ENCODE measurements at places on chromosomes 5 and 9.

GRCh38 chr9:133356391-133357091, at the start of the genes SURF1 and SURF2:
SURF1 (minus strand) TSS chr9:133356487; CDS start chr9:133356453, 34 bp downstream.
SURF2 (plus strand) TSS chr9:133356550; CDS start chr9:133356593, 43 bp downstream.
- peak; percentile 91 for DNase-seq

- no peak for DNase-seq
Observed at GRCh38 chr5:22706901-22707300, 146.2 kb downstream of the CDH12 start.

GRCh38 chr9:126055381-126055985, 271.1 kb upstream of the MVB12B start:
- no peak for DNase-seq

GRCh38 chr9:107484117-107484723, 5.3 kb downstream of the KLF4 start:
- no peak for DNase-seq

DNA sequence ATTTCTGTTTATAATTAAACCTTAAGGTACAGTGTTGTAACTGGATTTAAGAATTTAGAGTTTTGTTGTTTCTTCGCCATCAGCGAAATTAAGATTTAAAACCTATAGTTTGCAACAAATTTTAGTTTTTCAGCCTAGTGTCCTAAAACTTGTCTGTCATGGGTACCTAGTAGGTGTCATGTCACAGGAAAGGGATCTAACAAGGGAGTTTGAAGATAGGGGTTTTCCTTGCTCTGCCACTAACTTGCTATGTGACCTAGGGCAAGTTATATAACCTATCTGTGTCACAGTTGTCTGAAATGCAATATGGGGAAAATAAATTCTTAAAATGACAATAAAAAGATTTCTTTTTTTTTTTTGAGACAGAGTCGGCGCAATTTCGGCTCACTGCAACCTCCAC, 9.2 kb upstream of the ABL1 start:
- no peak for DNase-seq

DNA sequence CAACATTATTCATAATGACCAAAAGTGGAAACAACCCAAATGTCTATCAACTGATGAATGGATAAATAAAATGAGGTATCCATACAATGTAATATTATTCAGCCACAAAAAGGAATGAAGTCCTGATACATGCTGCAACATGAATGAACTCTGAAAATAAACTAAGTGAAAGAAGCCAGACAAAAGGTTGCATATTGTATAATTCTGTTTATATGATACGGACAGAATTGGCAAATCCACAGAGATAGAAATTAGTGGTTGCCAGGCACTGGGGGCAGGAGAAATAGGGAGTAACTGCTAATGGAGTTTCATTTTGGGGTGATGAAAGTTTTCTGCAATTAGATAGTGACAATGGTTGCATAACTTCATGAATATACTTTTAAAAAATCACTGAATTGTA, 47.0 kb downstream of the KIF24 start:
- DNase-seq, result no peak

GRCh38 chr5:12177225-12177624, 273.0 kb upstream of the CTNND2 start:
- no peak for DNase-seq

DNA sequence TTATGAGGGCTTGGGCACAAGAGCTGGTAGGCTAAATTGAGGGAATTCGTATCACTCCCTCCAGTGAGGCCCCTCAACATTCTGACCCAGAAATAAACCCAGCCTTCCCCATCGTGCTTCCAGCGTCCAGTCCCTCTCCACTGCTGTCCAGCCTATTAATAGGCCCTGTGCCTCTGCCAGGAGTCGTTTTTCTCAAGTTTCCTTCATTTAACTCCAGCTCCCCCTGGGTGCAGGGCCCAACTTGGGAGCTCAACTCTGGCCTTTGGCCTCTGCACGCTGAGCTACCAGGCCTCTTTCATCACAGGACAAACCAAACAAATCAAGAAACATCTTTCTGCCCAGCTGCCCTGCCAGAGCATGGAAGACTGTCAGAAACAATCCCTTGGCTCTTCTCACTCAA, 10.0 kb downstream of the HBEGF start:
- DNase-seq, result no peak

GRCh38 chr5:51961154-51961562, 577.9 kb downstream of the ISL1 start:
- DNase-seq, result no peak

GRCh38 chr9:72441848-72442607, 77.0 kb upstream of the ZFAND5 start:
- no peak for DNase-seq

- DNase-seq, result no peak
Observed at GRCh38 chr9:37342493-37342892, 80.0 kb upstream of the GRHPR start.

DNA sequence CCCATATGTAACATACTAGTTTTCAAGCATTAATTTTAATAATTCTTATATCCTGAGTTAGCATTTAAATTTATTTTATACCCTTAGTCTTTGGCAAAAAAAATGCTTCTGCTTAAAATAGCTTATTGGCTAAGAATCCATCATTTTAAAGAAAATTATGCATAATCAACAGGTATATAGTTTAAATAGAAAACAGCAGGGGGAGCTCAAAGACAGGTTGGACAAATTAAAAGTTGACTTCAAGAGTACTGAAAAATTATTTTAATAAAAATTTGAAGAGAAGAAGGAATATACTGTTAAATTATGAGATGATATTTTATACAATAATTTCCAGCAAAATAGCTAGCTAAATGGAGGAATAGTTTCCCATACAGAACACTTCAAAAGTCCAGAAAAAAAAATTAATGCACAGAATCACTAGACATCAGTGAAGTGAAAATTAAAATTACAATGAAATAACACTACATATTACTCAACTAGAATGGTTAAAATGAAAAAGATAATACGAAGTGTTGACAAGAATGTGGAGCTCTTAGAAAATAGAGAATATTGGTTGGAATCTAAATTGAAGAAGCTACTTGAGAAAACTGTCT, 387.1 kb downstream of the PDE4D start:
- DNase-seq, result no peak

- no peak for DNase-seq
Observed at GRCh38 chr5:82603033-82603987, 325.2 kb upstream of the RPS23 start.

- DNase-seq, result no peak
Observed at GRCh38 chr5:73363911-73364730, 84.5 kb downstream of the FOXD1 start.

GRCh38 chr5:32520356-32520755, 65.0 kb upstream of the SUB1 start:
- no peak for DNase-seq

DNA sequence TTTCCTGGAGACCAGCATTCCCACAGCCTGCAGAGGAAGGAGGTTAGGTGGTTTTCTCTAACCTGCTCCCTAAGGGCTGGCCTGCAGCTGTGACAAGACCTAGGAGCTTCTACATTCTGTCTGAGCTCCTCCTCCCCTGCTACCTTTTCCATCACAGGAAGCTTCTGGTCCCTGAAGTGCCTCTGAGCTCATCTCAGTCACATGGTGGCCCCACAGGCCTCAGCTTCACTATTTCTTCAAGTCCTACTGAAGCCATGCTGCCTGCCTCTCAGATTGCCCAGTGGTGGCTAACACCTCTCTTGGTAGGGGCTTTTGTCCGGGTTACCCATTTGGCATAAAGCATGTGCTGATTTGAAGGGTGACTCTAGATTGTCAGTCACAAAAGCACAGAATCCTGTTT, 259.4 kb downstream of the CRB2 start:
- DNase-seq, result no peak

DNA sequence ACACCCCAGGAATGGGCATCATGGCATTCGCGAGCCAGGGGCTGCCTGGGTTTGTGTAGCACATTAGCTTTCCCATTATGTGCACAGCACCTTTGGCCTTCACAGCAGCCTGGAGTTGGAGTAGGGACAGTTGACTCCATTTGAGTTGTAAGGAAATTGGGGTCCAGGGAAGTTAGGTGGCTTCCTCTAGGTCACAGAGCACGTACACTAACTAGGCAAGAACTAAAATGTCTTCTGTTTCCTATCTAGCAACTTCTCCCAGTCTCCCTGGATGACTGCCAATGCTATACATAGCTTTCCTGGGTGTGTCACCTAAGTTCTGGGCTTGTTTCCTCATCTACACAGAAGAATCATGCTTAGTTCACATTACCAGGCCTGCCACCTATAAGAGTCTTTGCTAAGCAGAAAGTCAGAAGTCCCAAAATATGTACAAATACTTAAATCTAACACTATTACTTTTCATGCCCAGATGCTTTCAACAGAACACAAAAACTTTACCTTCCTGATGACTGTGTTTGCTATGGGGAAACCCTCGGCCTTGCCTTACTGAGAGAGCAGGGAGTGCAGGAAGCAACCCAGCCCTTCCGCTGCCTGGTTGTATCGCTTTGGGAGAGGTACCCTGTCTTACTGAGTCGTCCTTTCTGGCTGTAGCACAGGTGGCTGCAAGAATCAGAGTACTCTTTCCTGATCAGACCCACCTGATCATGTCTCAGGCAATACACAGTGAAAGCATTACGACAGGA, 12.0 kb downstream of the MACROH2A1 start:
- no peak for DNase-seq

GRCh38 chr5:124719113-124719967, 27.1 kb downstream of the ZNF608 start:
- no peak for DNase-seq

DNA sequence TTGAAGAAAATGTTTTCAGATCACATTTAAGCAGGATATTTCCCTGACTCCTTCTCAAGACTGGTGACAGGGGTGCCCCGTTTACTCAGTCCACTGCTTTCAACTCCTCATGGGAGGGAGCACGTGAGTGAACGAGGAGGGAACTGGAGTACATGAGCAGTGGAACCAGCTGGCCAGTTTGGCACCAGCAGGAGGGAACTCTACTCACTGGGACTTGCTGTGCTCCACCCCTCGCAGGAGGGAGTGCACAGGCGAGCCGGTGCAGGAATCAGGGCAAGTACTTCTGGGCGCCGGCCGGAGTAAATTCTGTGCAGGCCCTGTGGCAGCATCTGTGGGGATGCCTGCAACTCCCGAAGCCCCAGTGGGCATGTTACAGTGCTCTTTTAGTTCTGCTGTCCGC, 1941.1 kb upstream of the C9orf72 start:
- no peak for DNase-seq

- DNase-seq, result no peak
Observed at GRCh38 chr9:75672478-75672877, 218.0 kb upstream of the PCSK5 start.

- no peak for DNase-seq
Observed at GRCh38 chr9:78210841-78211301, 25.0 kb upstream of the CEP78 start.

- no peak for DNase-seq
Observed at GRCh38 chr9:137048655-137049543, 2.9 kb upstream of the NPDC1 start.

GRCh38 chr9:121610638-121610953, 40.8 kb upstream of the DAB2IP start:
- DNase-seq, result no peak

DNA sequence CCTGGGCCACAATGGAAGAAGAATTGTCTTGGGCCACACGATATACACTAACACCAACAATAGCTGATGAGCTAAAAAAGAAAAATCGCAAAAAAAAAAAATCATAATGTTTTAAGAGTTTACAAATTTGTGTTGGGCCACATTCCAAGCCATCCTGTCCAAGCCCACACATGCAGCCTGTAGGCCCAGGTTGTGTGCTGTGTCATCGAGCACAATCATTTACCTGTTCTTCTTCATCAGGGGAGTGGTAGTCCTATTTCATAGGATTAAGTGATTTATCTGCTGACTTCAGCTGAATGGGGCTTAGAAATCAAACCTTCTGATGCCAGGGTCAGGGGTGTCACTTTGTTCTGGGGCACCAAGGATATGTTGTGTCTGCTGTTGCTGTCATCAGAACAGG, 44.6 kb upstream of the ELL2 start:
- no peak for DNase-seq

GRCh38 chr5:132437604-132438266, 52.8 kb downstream of the IRF1 start:
- no peak for DNase-seq

DNA sequence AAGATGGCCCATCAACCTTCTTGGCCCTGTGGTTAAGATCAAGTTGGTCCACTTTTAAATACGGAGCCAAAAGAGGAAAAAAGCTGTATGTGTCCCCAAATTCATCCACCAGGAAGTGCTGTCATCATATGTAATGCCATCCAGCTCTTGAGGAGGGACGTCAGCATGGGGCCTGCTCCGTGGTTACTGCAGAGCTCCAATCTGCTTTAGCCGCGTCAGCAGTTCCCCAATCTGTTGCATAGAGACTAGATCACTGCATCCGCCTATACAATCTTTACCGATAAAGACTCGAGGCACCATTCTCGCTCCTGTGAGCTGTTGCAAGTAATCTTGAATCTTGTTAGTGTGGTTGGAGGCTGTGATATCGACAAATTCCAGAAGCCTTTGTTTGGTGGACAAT, 65.7 kb downstream of the GABRA6 start:
- DNase-seq, result no peak

DNA sequence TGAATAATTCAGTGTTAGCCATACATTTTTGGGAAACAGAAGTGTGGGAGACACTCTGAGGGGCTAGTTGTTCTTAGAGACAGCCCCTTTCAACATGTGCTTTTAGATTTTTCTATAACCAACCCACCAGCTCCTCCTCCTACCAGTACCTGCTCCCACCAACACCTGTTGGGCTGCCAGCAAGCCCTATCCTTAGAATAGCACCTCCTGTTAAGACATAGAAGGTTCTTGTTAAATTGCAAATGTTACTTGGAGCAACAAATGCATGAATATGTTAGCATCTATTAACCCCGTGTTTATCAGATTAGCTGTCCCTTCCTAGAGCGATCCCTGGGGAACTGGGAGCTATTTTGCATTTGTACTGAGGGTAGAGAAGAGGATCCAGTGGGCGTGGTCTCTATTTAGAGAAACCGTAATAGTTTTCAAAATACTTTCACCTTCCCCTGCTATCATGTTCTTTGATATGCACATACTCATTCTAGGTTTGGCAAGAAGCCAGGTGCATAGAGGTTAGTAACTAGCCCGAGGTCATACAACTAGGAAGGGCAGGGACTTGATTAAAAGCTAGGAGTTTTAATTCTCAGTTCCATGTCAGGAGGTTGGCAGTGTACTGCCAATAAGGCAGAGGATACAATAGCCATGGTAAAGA, 334.4 kb downstream of the KCTD16 start:
- no peak for DNase-seq

GRCh38 chr9:135928731-135929655, 21.6 kb upstream of the CAMSAP1 start:
- DNase-seq, result no peak

- peak; percentile 55 for DNase-seq
Observed at GRCh38 chr5:119397518-119398380, 41.9 kb downstream of the TNFAIP8 start.

Measured in T-helper 2 cell (primary cell).